ENCODE measurements at places on chromosomes 11 and 22.

GRCh38 chr11:3894128-3894731 lies 38.8 kb downstream of the STIM1 start:
- no peaks in the 10 kb centered on the region for H3K36me3 ChIP-seq
- no peak overlapping the region for H3K4me3 ChIP-seq
- peaks cover 6% of the 10 kb centered on the region for H3K4me1 ChIP-seq
- no peak for DNase-seq

DNA sequence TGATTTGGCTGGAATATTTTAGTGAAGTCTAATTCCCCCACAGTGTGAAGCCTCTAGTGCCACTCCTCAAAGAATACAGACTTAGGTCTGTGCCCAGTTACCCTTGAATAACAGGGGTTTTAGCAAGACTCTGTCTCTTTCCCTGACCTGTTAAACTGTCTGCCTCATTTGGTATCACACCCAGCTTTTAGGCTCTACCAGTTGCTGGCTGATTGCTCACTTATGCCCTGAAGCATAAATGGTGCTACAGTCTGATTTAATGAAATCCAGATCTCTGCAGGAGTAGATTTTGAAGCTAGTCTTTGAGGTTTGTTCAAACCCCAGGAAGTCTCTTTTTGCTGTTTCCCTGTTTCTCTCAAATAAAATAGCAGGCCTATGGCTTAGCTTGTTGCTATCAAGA lies 45.2 kb upstream of the LIPT2 start:
- DNase-seq, result no peak
- H3K4me1 ChIP-seq, result peaks cover 10% of the 10 kb centered on the region

GRCh38 chr11:64802370-64803157 lies 450 bp downstream of the MAP4K2 start:
- peak overlapping the region; percentile 71 for H3K4me3 ChIP-seq
- H3K4me1 ChIP-seq, result peaks cover 21% of the 10 kb centered on the region
- H3K27me3 ChIP-seq, result no peaks in the 10 kb centered on the region
- no peak overlapping the region for H3K27ac ChIP-seq

DNA sequence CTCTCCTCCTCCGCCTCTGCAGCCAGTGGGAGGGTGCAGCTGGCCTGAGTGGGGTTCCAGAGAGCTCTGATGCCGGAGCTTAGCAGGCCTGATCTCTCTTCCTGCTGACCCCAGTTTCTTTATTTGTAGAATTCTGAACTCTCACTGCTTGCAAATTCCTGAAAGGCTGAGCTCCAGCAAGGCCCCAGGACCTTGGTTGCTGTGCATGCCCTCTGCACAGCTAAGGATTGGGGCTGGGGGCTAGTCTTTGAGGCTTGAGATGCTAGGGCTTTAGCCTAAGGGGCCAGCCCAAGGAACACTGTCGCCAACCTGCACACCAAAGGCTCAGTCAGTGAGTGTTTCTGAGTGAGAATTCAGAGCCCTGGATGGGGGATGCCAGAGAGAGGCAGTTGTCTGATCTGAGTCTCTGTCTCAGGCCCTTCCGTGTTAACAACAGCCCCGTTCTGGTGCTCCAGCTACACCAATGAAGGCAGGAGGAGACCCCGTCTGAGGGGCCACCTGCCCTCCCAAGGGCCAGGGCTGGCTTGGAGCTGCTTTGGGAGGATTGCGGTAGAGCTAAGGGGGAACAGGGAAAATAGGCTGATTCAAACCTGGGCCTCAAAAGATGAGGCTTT lies 106.0 kb upstream of the LMO1 start:
- no peak overlapping the region for H3K4me3 ChIP-seq
- DNase-seq, result no peak
- no peak overlapping the region for H3K27ac ChIP-seq
- H3K4me1 ChIP-seq, result peaks cover 8% of the 10 kb centered on the region
- peaks cover 12% of the 10 kb centered on the region for H3K27me3 ChIP-seq

DNA sequence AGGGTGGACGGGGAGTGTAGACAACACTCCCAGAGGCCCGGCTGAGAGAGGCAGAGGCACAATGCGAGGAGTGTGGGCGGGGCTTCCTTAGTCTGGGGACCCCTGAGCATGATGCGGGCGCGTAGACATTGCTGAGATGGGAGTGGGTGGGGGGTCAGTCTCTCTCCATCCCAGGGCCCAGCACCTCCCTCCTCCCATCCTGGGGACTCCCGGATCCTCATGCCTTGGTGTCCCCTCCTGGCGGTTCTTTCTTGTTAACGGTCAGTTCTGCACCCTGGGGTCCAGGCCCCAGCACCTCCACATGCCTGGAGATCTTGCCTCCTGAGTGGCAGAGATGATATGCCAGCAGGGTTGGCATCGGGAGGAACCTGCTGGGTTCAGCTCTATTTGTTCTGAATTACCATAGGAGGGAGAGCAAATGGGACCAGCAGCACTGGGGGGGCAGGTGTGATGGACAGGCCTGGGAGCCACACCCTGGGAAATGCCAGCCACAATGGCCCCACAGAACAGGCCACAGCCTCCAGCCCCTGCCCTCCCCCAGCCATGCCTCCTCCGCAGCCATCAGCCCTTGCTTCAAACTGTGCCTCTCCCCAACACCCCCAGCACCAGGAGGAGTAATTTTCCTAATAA lies 55.7 kb downstream of the RTL6 start:
- H3K4me3 ChIP-seq, result no peak overlapping the region
- no peak for DNase-seq
- peaks cover 4% of the 10 kb centered on the region for H3K36me3 ChIP-seq
- H3K27ac ChIP-seq, result peak overlapping the region; percentile 56
- H3K4me1 ChIP-seq, result peaks cover 45% of the 10 kb centered on the region
- H3K27me3 ChIP-seq, result peaks cover 9% of the 10 kb centered on the region

DNA sequence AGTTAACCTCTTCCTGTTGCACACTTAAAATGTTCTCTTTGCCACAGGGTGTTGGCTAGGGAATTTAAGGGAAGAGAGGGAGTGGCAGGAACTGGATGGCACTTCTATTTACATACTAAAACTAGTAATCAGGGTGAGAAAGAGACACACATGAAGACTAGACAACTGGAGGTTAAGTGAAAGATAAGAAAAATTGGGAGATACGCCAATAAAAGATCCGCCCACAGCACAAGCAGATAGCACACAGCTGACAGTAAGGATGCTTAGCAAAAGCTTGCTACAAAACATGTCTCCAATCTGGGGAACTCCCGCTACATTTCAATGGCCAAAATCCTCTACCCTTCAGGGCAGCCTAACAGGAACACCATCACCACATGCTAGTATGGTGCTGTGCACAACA lies 12.8 kb downstream of the CPSF7 start:
- peak overlapping the region; percentile 57 for H3K27ac ChIP-seq
- H3K36me3 ChIP-seq, result peaks cover 87% of the 10 kb centered on the region
- peaks cover 13% of the 10 kb centered on the region for H3K4me1 ChIP-seq

- H3K36me3 ChIP-seq, result no peaks in the 10 kb centered on the region
- H3K4me1 ChIP-seq, result no peaks in the 10 kb centered on the region
- DNase-seq, result no peak
- no peak overlapping the region for H3K27ac ChIP-seq
- no peak overlapping the region for H3K4me3 ChIP-seq
- H3K27me3 ChIP-seq, result peaks cover 3% of the 10 kb centered on the region
Measured at GRCh38 chr11:21640491-21640890, 552.4 kb upstream of the ANO5 start.

GRCh38 chr11:1498262-1498661 lies 11.7 kb upstream of the MOB2 start:
- peaks cover 12% of the 10 kb centered on the region for H3K4me1 ChIP-seq
- peaks cover 3% of the 10 kb centered on the region for H3K27me3 ChIP-seq
- DNase-seq, result no peak

- H3K27ac ChIP-seq, result no peak overlapping the region
- DNase-seq, result no peak
- peaks cover 50% of the 10 kb centered on the region for H3K4me1 ChIP-seq
- H3K36me3 ChIP-seq, result peaks cover 3% of the 10 kb centered on the region
- H3K4me3 ChIP-seq, result no peak overlapping the region
Measured at GRCh38 chr22:44441401-44442185, 56.4 kb downstream of the RTL6 start.

DNA sequence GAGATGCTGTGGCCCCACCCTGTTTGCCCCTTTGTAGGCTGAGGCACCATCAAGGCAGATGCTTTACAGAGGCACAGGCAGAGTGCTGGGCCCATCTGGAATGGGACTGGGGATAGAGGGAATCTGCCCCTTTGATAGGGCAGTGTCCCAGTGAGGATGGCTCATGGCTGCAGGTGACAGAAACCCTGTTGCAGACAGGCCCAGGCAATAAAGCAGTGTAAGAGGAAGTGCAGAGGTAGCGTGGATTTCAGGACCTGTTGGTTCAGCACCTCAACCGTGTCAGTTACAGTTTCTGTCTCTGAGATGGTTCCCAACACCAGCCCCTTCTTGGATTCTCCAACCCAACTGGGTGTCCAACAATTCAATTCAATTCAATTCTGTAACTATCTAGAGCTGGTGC lies 25.1 kb downstream of the PRDM11 start:
- peaks cover 6% of the 10 kb centered on the region for H3K4me1 ChIP-seq
- peaks cover 11% of the 10 kb centered on the region for H3K27me3 ChIP-seq
- no peaks in the 10 kb centered on the region for H3K36me3 ChIP-seq
- DNase-seq, result no peak
- no peak overlapping the region for H3K4me3 ChIP-seq
- no peak overlapping the region for H3K27ac ChIP-seq

All from nephron progenitor cell (in vitro differentiated cells).